ENCODE measurements at places on chromosomes 1 and 21.

DNA sequence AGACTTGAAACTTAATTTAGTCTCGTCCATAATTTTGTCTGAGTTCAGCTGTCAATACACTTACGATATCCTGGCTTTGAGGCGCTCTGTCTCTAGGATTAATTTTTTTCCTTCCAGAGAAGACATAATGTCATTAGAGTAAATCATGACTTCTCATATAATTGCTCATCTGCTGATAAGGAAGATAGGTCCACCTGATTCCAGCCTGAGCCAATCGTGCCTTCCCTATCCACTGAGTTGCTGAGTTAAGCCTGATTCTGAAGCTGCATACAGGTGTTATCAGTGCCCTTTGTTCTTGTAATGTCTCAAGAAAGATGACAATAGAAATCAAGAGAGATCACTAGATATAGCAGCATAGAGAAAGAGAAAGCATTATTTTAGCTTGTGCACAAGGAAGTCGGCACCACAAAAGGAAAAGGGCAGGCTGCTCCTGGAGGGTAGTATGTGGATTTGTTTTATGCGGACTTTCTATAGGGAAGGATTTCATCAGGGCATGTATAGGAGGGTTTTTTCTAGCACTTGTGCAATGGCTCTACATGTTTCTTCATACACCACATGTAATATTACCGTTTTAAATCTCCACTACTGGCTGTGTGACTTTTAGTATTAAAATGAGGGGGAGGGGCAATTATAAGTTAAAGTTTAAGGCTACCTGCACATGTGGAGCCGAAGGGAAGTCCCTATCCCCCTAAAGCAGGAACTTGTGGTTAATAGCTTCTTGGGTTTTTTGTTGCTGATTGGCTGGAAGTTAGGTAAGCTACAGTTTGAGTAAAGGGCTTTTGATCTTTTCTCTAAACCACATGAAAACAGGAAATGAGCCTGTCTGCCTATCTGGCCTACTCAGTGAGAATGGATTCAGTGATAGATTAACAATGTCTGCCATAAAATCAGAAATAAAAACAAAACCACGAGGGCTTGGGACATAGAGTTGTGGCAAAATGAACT lies 133.4 kb downstream of the PLPPR5 start:
- DNase-seq, result no peak

GRCh38 chr1:232137066-232137465 lies 492.9 kb downstream of the SIPA1L2 start:
- DNase-seq, result no peak

DNA sequence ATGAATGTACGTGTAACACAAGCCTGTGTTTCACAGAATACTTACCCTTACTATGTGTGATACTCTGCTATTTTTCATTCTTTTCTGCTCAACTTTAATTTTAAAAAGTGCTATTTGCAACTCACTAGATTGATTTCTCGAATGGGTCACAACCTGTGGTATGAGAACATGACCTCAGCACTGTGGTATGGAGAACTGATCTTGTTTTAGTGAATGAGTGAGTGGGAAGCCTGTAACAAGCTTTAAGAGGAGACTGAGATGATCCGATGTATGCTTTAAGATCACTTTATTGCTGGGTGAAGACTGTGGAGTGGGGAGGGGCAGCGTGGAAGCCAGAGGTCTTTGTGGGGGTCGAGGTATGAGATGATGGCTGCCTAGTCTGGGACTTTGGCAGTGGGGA lies 21.6 kb downstream of the MECR start:
- no peak for DNase-seq

DNA sequence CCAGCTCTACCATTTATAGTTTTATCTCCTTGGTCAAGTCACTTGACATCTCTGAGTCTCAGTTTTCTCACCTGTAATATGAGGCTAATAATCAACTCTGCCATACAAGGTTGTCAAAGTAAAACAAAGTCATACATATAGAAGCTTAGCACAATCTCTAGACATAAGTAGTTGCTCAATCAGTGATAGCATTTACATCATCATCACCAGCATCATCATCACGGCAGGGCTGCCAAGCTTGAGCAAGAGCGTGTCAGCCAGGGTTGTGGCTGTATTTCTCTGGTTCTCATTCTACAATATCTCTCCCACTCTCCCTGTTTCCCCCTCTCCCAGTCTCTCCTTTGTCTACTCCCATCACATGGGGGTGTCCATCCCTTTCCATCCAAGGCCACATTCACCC lies 41.7 kb upstream of the COA6 start:
- DNase-seq, result no peak

- no peak for DNase-seq
Observed at GRCh38 chr1:159076438-159077119, at the start of gene AIM2. Gene AIM2, minus strand, starts transcription at chr1:159076766. Its CDS starts 3,267 bp downstream, at chr1:159073499.

DNA sequence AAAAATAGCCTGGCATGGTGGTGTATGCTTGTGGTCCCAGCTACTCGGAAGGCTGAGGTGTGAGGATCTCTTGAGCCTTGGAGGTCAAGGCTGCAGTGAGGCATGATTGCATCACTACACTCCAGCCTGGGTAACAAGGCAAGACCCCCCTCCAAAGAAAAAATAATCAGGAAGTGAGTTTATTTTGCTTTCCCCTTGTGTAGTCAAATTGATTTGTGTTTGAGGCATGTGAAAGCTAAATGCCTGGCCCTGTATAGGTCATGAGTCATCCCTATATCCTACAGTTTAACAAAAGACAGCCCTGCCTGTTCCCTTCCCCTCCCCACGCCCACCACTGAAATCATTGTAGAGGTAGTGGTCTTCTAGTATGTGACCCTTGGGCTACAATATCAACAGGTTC lies 241.4 kb upstream of the JUN start:
- no peak for DNase-seq

- DNase-seq, result no peak
Observed at GRCh38 chr1:198340139-198340538, 183.3 kb downstream of the NEK7 start.

DNA sequence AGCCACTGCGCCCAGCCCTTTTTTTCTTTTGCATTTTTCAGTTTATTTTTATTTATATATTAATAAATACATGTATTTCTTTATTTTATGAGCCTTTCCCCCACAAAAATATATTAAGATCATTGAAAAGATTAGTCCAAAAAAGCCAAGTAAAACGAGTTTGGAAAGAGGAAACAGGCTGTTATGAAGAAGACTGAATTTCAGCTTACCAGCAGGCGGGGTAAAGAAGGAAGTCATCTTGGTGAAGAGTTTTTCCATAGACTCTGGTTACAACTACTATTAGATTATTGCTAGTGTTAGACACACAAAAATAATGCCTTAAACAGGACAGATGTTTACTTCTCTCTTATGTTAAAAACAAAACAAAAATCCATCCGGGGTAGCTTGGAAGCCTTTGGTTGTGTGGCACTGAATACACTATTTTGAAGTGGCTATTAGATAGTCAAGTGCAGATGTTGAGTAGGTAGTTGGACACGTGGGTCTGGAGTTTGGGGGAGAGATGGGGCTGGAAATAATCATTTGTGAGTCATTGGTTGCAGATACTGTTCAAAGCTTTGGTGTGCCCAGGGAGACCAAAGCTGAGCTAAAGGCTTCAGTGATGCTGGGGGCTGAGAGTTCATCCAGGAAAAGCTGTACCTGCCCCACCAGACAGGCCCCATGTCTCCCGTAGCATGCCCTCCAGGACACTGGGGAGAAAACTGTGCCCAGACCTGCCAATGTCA lies 8.7 kb upstream of the LRRC71 start:
- DNase-seq, result no peak

DNA sequence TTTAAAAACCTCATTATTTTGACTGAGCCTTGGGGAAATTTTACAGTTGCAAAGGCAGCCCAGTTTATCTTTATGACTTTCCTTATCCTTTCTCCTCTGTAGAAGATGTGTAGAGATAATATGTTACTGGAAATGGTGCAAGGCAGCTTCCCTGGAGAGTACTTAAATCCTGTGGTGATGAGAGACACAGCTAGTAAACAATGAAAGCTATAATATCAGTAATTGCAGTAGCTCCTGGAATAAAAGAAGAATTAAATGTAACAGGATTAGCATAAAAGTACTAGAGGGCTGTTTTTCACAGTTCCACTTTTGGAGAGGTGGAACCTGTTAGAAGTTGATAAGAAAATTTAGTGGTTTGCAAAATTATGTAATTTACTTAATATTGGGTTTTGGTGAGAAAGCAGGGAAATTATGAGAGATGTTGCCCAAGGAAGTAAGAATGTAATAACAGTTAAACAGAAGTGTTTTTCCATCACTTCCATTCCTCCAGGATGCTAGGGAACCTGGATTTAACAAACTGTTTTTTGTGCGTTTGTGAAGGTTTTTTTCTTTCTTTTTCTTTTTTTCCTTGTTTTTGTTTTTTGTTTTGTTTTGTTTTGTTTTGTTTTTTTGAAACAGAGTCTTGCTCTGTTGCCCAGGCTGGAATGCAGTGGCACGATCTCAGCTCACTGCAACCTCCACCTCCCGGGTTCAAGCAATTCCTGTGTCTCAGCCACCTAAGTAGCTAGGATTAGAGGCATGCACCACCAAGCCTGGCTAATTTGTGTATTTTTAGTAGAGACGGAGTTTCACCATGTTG lies 15.7 kb upstream of the EDEM3 start:
- DNase-seq, result no peak

GRCh38 chr1:95440511-95440910 lies 206.5 kb downstream of the RWDD3 start:
- DNase-seq, result no peak

DNA sequence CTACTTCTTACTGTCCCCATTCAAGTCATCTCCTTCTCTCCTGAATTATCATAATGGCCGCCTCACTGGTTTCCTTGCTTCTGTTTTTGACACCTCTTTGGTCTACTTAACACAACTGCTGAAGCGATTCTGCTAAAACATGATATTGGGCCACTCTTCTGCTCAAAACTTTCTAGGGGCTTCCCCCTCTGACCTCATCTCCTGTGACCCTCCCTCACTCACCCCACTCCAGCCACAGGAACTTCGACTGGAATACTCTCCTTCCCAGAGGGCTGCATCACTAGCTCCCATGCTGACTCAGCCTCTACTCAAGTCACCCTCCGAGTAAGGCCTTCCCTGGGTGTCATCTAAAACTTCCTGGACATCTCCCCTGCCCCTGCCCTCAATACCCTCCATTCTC lies 35.7 kb downstream of the NRIP1 start:
- DNase-seq, result no peak

DNA sequence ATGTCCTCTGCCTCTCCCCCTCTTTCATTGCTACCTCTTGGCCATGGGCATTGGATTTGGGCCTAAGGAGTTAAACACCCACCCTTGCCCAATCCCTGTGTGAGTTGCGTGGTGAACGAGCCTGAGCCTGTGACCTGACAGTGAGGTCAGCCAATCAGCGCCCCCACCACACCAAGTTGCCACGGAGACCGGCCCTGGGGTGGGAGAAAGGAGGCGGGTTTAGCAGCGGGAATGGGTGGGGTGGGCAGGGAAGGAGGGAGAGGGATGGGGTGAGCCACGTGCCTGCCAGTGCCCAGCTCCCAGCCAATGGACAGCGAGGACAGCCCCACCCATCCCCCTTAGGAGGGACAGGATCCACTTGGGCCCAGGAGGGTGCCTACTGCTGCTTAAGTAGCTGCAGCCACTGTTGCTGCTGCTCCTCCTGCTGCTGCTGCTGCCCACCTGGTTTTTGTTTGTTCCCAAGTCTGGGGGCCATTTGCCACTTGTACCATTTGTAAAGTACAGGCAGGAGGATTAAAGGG lies 9.5 kb downstream of the ZBTB7B start:
- peak; percentile 66 for DNase-seq

GRCh38 chr21:44828362-44829056 lies 10.6 kb upstream of the SUMO3 start:
- no peak for DNase-seq

DNA sequence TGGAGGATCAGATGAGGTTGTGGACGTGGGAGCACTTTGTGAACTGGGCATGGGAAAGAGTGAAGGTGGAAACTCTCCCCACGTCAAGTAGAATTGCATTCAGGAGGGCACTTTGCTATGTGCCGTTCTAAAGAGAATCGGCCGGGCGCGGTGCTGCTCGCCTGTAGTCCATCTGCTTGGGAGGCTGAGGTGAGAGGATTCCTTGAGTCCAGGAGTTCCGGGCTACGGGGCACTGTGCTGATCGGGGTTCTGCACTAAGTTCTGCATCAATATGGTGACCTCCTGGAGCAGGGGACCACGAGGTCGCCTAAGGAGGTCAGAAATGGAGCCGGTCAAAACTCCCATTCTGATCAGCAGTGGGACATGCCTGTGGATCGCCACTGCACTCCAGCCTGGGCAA lies 141.9 kb downstream of the PEX14 start:
- DNase-seq, result no peak

DNA sequence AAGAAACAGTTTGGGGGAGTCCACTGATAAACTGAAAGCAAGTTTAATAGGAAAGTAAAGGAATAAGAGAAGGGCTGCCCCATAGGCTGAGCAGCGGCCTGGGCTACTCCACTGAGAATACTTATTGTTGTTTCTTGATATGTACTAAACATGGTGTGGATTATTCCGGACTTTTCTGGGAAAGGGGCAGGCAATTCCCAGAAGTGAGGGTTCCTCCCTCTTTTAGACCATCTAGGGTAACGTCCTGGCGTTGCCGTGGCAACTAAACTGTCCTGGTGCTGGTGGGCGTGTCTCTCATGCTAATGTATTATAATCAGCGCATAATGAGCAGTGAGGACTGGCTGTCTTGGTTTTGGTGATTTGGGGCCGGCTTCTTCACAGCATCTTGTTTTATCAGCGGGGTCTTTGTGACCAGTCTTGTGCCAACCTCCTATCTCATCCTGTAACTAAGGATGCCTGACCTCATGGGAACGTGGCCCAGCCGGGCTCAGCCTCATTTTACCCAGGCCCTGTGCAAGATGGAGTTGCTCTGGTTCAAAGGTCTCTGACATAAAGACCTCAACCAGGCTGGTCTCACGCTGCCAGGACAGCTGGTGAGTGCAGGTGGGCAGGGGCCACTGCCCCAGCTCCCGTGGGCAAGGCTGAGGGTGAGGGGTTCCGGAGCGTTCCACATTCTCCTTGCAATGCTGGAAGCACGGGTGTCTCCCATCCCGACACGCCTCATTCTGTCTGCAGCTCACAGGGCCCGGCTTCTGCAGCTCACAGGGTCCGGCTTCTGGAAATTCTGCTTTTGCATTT lies 19.6 kb upstream of the C1orf159 start:
- DNase-seq, result no peak

- DNase-seq, result no peak
Observed at GRCh38 chr1:211830055-211830327, 572 bp downstream of the LPGAT1 start.

- DNase-seq, result no peak
Observed at GRCh38 chr1:60581455-60582220, 500.7 kb upstream of the NFIA start.

GRCh38 chr1:100217834-100218233 lies 31.8 kb downstream of the DBT start:
- DNase-seq, result no peak

DNA sequence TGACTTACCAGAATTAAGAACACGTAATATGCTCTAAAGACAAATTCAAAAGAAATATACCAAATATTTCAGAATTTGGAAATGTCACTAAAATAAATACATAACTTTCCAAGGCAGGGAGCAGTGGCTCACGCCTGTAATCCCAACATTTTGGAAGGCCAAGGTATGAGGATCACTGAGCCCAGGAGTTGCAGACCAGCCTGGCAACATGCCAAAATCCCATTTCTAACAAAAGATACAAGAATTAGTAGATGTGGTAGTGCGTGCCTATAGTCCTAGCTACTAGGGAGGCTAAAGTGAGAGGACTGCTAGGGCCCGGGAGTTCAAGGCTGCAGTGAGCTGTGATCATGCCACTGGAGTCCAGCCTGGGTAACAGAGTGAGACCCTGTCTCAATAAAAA lies 11.7 kb downstream of the LUZP1 start:
- DNase-seq, result no peak

Data from substantia nigra (tissue), 51 donors.